Activated CD8-positive, alpha-beta memory T cell treated with anti-CD3 and anti-CD28 coated beads for 36 hours (primary cell): ENCODE measurements at places on chromosomes 5 and 9. TPM values are rescaled to one million over a fixed set of nuclear protein-coding genes. Genes with fewer than 3 reads are reported as not detected.

The COL5A1 gene
- not detected for total RNA-seq

The PCDHGA12 gene
- 0.10 TPM for total RNA-seq

The ORM2 gene
- not detected for total RNA-seq

The TLX3 gene
- total RNA-seq = not detected

The UBE2QL1 gene
- not detected for total RNA-seq

The SLC44A1 gene
- 7.2 TPM for total RNA-seq

The PCA3 gene
- not detected for total RNA-seq

The TXNDC8 gene
- not detected for total RNA-seq

The GAS1 gene
- total RNA-seq = 0.34 TPM

The PAEP gene
- total RNA-seq = not detected

The SHROOM1 gene
- total RNA-seq = 1.6 TPM

The CDH18 gene
- not detected for total RNA-seq

The PRUNE2 gene
- 0.27 TPM for total RNA-seq

The KIAA1958 gene
- 7.8 TPM for total RNA-seq

The PCDH1 gene
- not detected for total RNA-seq

The PCDHA4 gene
- total RNA-seq = not detected

The TNC gene
- total RNA-seq = 2.0 TPM

The IRGM gene
- total RNA-seq = 1.3 TPM

The SV2C gene
- total RNA-seq = not detected

The KIF4B gene
- total RNA-seq = not detected
